Fibroblast of upper back skin (primary cell): ENCODE measurements at places on chromosomes 2 and 18.

DNA sequence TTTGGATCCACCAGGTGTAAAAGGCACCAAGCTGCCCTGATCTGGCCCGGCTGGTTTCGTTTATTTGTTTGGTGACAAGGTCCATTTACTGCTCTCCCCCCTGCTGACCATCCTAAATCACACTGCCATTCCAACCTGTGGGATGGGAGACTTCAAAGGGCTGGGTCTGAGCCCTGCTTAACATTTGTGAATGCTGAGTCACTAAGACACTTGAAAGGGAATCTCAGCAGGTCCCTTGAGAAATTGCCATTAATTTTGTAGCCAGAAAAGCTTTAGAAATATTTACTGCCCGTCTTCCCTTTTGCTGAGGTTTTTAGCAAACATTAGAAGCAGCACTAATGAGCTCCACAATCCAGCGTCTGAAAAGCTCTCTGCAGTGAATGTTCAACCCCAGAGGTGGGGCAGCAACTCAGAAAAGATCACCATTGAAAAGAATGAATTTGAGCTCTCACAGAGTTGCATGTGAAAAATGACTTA, 133.8 kb downstream of the ARL4C start:
- DNase-seq = peak; percentile 87

GRCh38 chr18:7273301-7273921, 42.5 kb downstream of the LRRC30 start:
- DNase-seq = peak; percentile 54

- no peak for DNase-seq
Observed at GRCh38 chr2:38516122-38516521, 86.6 kb downstream of the HNRNPLL start.

DNA sequence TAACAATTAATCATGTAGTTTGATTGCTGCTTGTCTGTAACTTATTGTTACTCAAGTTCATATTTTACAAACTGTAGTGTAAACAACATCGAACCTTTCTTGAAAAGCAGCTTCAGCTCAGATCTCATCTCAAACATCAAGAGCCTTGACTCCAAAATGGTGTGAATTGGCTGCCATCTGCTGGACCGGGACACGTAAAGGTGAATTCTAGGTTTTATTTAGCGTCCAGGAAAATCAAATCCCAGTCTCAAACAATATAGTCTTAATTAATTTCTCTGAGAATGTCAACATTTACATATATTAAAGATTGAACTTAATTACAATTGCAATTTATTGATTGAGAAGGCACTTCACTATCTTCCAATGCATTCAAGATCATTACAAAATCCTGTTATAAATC, 453.0 kb downstream of the GALR1 start:
- DNase-seq = peak; percentile 31

GRCh38 chr2:207766041-207766551, 3.6 kb downstream of the FZD5 start:
- DNase-seq = no peak

GRCh38 chr2:222651718-222652418, 4.0 kb downstream of the FARSB start:
- DNase-seq = peak; percentile 84

- DNase-seq = no peak
Observed at GRCh38 chr18:68467957-68468356, 247.0 kb downstream of the TMX3 start.

DNA sequence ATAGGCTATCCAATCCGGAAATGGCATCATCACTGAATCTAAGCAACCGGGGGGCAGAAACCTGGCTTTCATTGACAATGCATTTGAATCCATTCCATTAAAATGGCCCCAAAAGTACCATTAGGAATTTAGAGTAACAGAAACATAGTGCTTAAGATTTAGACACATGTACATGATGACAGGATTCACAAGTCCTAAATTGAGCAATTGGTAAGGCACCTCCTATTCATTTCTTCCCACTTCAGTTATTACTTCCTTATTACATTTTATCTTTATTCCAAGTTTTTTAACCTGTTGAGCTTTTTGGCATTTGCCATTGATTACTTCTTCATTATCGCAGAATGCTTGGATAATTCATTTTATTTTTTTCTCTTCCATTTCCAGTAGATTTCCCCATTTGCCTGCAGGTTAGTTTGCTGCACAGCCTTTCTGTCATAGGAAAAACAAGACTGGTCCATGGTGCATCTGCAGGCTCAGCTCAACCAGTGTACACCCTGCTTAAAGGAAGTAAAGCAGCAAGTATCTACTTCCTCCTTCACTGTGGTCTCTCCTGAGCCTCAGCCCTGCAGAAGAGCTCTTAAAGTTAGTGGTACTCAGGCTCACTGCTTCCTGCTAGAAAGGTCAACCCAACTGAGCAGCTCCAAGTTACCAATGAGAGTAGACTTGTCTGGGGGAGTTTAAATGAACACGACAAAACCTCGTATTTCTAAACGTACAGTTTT, 89.2 kb downstream of the DOCK10 start:
- no peak for DNase-seq

GRCh38 chr2:218138047-218138446, 12.2 kb downstream of the CXCR2 start:
- DNase-seq = no peak

- peak; percentile 48 for DNase-seq
Observed at GRCh38 chr18:56748698-56749268, 97.6 kb downstream of the WDR7 start.

DNA sequence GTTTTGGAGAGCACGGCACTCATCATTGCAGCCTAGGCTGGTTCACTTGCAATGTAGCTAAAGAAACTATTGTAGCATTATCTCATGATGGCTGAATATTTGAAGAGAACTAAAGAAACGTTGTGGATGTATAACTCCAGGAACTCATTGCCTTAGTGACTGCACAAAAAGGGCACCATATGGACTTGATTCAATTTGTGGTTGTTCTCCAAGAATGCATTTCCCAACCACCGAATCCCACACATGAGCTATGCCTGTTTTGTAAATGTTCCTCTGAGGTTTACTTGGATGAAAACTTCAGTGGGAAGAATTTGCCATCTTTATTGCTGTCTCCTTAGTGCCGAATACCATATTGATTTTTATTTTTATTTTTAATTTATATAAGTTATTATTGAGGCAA, 43.5 kb downstream of the DOK6 start:
- DNase-seq = peak; percentile 79

DNA sequence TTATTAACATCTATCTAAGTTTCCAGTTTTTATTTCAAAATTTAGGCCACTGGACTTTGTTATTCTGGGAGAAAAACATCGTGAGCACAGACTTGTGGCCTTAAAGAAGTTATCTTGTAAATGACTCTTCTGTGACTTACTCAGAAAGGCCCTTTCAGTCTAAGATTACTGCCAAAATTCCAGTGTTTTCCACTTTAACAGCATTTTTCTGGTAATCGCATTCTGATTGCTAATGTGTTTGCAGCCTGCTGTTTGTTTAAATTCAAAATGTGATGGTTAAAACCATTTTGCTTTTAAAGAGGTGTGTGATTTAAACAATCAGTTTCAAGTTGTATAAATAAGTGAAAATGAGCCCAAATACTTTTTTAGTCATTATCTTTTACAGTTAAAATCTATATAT, 136.7 kb upstream of the DAPL1 start:
- DNase-seq = no peak

- DNase-seq = peak; percentile 65
Observed at GRCh38 chr2:168449419-168449818, 6.7 kb upstream of the CERS6 start.

DNA sequence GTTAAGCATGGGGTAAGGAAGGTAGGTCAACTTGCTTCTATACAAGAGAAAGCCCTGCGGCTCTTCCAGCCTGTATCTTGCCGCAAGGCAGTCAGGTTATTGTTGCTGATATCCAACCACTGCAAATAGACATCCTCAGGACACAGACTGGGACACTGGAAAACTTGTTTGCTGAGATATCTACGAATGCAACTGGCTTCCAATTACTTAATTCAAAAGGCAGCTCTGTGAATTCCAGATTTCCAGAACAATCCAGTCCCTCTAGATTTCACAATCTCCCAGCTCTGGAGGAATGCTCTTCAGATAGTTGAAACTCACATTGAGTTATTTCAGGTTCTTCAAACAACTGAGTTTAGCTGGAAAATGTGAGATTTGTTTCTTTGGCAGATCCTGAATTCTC, 34.6 kb upstream of the SP9 start:
- DNase-seq = peak; percentile 14

DNA sequence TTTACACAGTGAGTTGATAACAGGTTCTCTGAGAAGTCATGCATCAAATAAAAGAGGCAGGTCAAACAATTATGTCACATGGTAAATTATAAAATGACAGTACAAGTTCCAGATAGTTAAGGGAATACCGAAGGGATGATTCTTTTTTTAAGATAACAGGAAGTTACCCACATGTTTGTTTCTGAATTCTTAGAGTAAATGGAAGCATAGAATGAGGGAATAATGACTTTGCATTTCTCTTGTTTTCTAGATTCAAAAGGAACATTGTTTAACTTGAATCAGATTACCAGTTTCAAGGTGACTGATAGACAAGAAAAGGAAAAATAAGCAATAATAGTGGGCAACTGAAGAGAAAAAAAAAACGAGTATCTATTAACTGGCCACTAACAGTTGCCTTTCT, 124.5 kb downstream of the MIB1 start:
- no peak for DNase-seq

GRCh38 chr2:132463719-132464118, 47.1 kb downstream of the GPR39 start:
- no peak for DNase-seq

DNA sequence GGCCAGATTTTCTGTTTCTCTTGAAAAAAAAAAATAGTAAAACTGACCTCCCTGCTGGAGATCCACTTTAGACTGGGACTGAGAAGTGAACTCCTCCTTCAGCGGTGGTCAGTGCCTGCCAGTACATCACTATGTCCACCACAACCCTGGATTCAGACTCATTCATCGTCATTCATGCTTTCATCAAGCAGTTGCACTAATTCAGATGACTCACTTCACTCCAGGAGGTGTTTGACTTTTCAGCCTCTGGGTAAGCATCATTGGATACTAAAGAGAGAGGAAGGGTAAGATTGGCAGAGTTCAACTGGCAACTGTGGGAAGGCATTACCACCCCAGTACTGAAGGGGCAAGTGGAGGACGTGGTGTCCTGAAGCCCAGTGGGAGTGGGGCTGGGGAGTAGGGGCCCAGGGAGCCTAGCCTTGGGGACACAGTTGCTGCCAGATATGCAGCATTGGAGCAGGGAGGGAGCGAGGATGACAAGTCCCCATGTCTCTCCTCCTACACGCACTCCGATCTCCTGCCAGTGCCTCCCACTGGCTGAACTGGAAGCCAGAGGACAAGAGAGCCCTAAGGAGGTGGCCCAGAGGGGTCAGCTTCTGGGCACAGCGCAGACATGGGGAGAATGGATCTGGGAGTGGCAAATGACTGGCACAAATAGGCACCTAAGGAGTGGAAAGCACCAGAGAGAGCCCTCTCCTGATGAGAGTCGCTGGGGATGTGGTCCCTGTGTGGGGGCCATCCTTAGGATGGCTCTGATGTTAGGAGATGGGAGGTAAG, 111.1 kb downstream of the TGFA start:
- peak; percentile 2 for DNase-seq

- DNase-seq = no peak
Observed at GRCh38 chr2:121142452-121142851, 142.6 kb downstream of the TFCP2L1 start.

GRCh38 chr2:42071791-42072190, 24.0 kb downstream of the PKDCC start:
- DNase-seq = no peak

- peak; percentile 62 for DNase-seq
Observed at GRCh38 chr18:32315881-32316280, 126.0 kb downstream of the MEP1B start.

- DNase-seq = no peak
Observed at GRCh38 chr2:121021685-121022084, 263.3 kb downstream of the TFCP2L1 start.

DNA sequence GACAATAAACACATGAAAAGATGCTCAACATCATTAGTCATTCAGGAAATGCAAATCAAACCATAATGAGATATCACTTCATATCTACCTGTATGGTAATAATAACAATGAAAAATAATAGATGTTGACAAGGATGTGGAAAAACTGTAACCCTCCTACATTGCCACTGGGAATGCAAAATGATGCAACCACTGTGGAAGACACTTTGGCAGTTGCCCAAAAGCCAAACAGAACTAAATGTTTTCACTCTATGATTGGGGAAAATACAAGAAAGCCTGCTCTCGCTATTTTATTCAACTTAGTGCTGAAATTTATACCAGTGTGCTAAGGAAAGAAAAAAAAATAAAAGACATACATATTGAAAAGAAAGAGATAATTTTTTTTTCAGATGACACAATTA, 934.5 kb downstream of the CNTNAP5 start:
- DNase-seq = peak; percentile 10

- DNase-seq = peak; percentile 44
Observed at GRCh38 chr2:173922760-173923159, 42.4 kb downstream of the SP3 start.

GRCh38 chr2:134433979-134434378, 180.1 kb downstream of the MGAT5 start:
- no peak for DNase-seq

- no peak for DNase-seq
Observed at GRCh38 chr2:71713581-71714580, 260.5 kb downstream of the DYSF start.

- peak; percentile 30 for DNase-seq
Observed at GRCh38 chr18:4842751-4843150, 354.3 kb downstream of the AKAIN1 start.

DNA sequence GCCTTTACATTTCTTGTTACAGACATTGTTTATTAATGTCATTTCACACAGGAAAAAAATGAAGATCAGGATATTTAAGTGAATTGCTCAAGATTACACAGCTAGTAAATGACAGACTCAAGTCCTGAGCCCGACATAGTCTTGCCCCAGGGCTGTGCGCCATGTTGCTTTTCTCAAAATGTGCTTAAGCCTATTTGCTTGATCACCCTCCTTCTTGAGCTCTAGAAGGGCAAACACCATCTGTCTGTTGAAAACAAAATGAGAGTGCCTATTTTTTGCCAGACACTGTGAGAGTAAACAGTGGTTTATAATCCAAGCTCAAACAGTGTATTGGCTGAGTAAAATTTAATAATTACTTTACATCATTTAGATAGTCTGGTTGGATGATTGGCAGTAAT, 34.8 kb upstream of the HNMT start:
- DNase-seq = no peak

GRCh38 chr18:6728331-6728730, 1.2 kb upstream of the ARHGAP28 start:
- DNase-seq = no peak

DNA sequence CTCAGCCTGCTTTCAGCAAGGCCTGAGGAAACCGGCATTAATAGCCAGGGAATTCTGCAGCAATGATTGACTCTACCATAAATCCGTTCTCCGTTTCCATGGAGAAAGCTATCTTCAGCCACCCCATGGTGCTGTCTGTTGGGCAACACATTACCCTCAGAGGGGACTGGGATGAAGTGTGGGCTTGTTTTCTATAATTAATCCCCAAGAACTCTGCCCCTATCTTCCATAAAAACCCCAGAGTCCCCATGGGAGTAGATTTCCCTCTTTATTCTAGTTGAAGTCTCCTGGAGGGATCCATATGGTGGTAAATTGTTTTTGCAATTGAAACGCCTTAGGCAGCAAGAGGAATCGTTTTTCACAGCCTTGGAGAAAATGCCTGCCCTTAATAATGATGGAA, 9.2 kb downstream of the G6PC2 start:
- no peak for DNase-seq

- DNase-seq = no peak
Observed at GRCh38 chr18:23330423-23330822, 122.7 kb upstream of the RIOK3 start.
